ENCODE measurements at places on chromosomes 11 and 22.

DNA sequence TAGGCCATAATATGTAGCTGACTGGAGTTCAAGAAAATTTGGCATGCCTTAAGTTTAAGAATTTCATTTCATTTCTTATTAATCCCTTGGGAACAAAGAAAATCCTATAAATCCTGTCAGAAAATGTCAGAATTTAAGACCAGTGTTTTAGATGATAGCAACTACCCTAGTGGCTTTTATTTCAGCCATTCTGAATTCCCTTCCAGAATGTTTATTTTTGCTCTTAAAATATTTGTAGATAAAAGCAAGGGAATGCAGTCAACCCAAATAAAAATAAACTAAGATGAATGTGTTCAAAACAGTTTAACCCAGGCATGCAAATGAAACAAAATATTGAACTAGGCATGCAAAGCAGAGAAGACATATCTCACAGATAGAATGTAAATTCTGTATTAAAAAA, 356.9 kb upstream of the LRRC4C start:
- no peak for DNase-seq

- no peak for DNase-seq
Measured at GRCh38 chr11:122081073-122081472, 34.9 kb downstream of the BLID start.

GRCh38 chr11:24478718-24479117, 18.1 kb upstream of the LUZP2 start:
- DNase-seq: no peak

- DNase-seq: no peak
Measured at GRCh38 chr11:104823657-104824056, 74.6 kb downstream of the CASP12 start.

GRCh38 chr11:74646215-74646614, 53.8 kb downstream of the POLD3 start:
- no peak for DNase-seq

Measured in activated CD8-positive, alpha-beta T cell treated with anti-CD3 and anti-CD28 coated beads for 36 hours (primary cell).